ENCODE measurements at places on chromosomes 5 and 9.
A peak's percentile ranks its signal among the peaks of the same experiment; 100 is the strongest.

DNA sequence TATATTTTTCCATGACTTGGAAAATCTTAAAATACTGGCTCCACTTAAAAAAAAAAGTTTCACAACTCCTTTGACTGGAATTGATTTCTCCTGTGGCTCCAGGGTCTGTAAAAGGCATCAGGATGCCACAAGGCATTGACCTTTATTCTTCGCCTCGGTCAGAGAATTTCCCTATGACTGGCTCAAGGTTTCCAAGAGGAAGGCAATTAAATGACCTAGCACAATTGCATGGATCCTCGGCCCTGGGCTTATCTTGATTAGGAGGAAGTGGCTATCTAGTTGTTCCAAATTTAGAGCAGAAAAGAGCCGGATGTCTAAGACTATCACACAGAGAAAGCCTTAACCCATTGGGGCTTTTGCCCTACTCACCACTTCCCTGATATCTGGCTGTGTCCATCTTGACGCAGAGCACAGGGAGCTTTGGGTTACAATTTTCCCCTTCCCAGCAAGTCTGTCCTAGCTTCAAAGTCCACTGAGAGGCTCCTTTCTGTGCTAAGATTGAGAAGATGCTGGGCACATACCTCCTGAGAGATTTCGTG is 56.9 kb upstream of the COL15A1 start:
- no peak for DNase-seq

DNA sequence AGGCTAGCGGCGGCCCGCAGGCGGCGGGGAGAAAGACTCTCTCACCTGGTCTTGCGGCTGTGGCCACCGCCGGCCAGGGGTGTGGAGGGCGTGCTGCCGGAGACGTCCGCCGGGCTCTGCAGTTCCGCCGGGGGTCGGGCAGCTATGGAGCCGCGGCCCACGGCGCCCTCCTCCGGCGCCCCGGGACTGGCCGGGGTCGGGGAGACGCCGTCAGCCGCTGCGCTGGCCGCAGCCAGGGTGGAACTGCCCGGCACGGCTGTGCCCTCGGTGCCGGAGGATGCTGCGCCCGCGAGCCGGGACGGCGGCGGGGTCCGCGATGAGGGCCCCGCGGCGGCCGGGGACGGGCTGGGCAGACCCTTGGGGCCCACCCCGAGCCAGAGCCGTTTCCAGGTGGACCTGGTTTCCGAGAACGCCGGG is 253 bp downstream of the SLC12A2 start:
- no peak for DNase-seq

DNA sequence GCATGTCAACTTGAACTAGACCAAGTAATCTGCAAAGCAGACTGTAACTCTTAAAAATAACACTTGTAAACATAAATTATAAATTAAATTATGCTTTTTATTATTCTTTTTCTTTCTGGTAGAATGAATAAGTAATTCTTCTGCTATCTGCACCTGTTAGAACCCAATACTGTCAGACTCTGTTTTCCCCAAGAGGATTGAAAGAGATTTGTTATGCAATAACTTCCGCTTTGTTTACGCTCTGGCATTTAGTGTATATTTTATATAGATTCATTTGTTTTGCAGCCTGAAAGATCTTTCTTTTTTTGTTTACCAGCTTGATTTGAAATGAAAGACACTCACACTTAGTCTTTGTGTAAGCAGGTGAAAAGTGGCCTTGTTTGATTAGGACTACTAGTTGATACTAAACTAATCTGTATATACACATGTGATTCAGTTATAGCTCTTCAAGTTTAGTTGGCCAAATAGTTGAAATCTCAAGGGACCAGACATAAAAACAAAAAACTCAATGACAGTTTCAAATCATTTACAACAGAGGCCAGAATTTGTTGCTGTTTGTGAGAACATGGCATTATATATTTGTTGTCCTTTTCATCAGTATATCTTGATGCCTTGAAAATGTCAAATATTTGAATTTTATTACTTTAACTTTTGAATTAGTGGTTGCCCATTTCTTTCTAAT is 155.8 kb downstream of the PBX3 start:
- DNase-seq, result no peak

DNA sequence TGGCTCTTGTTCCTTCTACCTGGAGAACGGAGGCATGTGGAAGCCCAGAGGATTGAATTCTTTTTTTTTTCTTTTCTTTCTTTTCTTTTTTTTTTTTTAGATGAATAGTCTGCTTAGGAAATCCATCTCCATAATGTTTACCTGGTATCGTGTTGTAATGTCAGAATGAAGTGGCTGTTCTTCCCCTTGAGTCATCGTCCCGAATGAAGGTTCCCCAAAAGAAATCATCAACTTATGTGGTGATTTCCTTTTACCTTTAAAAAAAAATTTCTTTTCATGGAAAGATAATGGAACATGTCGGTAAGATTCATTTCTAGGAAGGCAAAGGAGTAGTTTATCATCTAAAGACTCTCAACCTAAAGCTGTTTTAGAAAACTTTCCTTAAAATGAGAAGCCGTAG is 59.7 kb downstream of the DOCK8 start:
- no peak for DNase-seq

- no peak for DNase-seq
Measured at GRCh38 chr9:28001096-28001495, 427.8 kb upstream of the C9orf72 start.

DNA sequence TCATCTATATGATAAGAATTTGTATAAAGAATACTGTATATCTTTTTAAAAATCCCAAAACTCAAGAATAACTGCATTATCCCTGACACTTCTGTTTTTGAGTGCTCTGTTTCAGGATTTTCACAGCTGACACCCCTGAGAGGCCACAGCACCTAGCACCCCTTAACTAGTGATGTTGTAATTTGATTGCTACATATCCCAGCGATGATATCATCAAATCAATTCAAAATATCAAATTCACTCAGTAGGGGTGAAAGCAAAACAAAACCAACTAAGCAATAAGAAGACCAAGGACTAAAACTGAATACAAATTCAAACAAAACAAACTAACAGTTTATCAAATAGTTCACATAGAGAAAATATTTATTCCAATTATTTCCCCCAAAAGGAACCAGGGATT is 184.3 kb downstream of the MCTP1 start:
- DNase-seq, result no peak

DNA sequence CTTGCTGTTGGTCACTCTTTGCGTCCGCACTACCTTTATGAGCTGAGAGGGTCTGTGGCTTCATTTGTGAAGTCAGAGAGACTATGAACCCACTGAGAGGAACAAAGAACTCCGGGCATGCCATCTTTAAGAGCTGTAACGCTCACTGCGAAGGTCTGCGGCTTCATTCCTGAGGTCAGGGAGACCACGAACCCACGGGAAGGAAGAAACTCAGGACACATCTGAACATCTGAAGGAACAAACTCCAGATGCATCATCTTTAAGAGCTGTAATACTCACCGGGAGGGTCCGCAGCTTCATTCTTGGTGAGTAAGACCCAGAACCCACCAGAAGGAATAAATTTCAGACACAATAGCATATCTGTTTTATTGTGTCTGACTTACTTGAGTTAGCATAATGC is 19.2 kb downstream of the GCNT1 start:
- no peak for DNase-seq

GRCh38 chr5:74685979-74686631 is 1.1 kb downstream of the HEXB start:
- no peak for DNase-seq

DNA sequence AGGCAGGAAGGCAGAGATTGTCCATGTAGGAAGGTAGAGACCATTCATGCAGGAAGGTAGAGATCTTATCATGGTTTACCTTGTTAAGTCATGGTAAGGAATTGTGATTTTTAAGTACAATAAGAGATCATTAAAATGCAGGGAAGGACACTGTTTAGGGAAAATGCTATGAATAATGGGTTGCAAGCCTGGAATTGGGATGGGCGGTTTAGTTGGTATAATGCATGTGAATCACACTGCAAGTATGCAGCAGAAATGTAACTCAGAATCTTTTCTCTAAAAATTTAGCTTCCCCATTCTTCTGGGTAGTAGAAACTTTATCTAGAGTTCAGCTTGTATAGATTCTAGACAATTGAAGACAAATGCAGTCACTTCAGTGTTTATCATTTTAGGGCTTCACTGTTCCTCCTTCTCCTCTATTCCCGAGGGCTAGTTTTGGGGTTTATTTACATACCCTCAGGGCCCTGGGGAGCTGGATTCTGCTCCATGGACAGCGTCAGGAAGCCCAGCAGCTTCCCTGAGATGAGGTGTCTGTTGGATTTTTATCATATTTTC is 212.0 kb downstream of the SREK1 start:
- DNase-seq, result peak; percentile 1

GRCh38 chr5:74596927-74597326 is 43.6 kb downstream of the ENC1 start:
- no peak for DNase-seq
